RPMI7951 (cell line): ENCODE measurements at places on chromosomes 3 and 15. TPM values are rescaled to one million over a fixed set of nuclear protein-coding genes. Genes with fewer than 3 reads are reported as not detected.

The AGBL1 gene
- not detected in 2 replicates for total RNA-seq

The C3orf49 gene
- not detected in 2 replicates for total RNA-seq

The C3orf22 gene
- not detected in 2 replicates for total RNA-seq

The PLCB2 gene
- total RNA-seq: 1.4 and 1.6 TPM in 2 replicates

The FMN1 gene
- total RNA-seq: 5.0 and 5.8 TPM in 2 replicates

The DNAJA4 gene
- total RNA-seq: 0.59 and 1.6 TPM in 2 replicates

The GOLGA6L7 gene
- not detected in 2 replicates for total RNA-seq

The FBXO40 gene
- total RNA-seq: under 0.01 TPM in 2 replicates

The CLDN16 gene
- not detected in 2 replicates for total RNA-seq

The PLSCR5 gene
- not detected in 2 replicates for total RNA-seq

The C3orf18 gene
- 15.5 and 16.0 TPM in 2 replicates for total RNA-seq

The GCNT3 gene
- not detected in 2 replicates for total RNA-seq

The SLC38A3 gene
- total RNA-seq: not detected in 2 replicates

The ABCF3 gene
- 27.2 and 33.4 TPM in 2 replicates for total RNA-seq

The PTH1R gene
- not detected in 2 replicates for total RNA-seq

The HTR3C gene
- total RNA-seq: not detected in 2 replicates

The OR5H14 gene
- not detected in 2 replicates for total RNA-seq

The ONECUT1 gene
- not detected in 2 replicates for total RNA-seq

The SPATA12 gene
- total RNA-seq: 0.39 TPM in 1 of 2 replicates, not detected in the other

The LRTM1 gene
- total RNA-seq: 1.6 and 2.2 TPM in 2 replicates

The ALPK3 gene
- total RNA-seq: 0.10 and 0.12 TPM in 2 replicates

The DMXL2 gene
- total RNA-seq: 32.8 and 37.8 TPM in 2 replicates

The CA12 gene
- 23.3 and 30.2 TPM in 2 replicates for total RNA-seq
